ENCODE measurements at places on chromosomes 16 and 17.

- DNase-seq = no peak
These were observed 199.0 kb upstream of the SOX9 start for GRCh38 chr17:71921796-71922195.

- DNase-seq = no peak
These were observed 611 bp upstream of the ANKRD40 start for GRCh38 chr17:50708050-50709000.

- no peak for DNase-seq
These were observed 16.8 kb upstream of the ENGASE start for GRCh38 chr17:79057737-79058385.

DNA sequence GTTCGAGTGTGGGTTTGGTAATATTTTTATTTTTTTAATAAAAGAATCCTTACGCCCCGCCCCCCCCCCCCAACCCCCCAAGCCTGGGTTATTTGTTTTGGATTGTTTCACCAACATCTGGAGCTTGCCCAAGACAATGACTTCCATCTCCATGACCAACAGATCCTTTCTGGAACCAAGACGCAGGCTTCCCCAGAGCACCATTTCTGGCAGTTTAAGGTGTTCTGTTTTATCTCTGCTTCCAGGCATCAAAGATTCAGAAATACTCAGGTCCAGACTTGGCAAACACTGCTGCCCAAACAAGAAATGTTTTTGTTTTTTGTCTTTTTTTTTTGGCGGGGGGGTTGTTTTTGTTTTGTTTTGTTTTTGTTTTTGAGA is 56.1 kb downstream of the PLXDC1 start:
- no peak for DNase-seq

DNA sequence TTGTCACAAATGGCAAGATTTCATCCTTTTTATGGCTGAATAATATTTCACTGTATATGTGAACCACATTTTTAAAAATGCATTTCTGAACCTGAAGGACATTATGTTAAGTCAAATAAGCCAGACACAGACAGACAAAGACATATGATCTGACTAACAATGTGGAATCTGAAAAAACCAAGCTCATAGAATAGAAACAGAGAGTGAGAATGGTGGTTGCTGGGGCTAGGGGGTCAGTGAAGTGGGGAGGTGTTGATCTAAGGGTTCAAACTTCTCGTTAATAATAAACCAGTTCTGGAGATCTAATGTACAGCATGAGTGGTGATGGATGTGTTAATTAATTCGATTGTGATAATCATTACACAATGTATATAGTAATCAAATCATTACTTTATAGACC is 475.1 kb downstream of the WWOX start:
- DNase-seq = no peak

GRCh38 chr17:59361386-59361785 is 29.9 kb downstream of the YPEL2 start:
- no peak for DNase-seq

DNA sequence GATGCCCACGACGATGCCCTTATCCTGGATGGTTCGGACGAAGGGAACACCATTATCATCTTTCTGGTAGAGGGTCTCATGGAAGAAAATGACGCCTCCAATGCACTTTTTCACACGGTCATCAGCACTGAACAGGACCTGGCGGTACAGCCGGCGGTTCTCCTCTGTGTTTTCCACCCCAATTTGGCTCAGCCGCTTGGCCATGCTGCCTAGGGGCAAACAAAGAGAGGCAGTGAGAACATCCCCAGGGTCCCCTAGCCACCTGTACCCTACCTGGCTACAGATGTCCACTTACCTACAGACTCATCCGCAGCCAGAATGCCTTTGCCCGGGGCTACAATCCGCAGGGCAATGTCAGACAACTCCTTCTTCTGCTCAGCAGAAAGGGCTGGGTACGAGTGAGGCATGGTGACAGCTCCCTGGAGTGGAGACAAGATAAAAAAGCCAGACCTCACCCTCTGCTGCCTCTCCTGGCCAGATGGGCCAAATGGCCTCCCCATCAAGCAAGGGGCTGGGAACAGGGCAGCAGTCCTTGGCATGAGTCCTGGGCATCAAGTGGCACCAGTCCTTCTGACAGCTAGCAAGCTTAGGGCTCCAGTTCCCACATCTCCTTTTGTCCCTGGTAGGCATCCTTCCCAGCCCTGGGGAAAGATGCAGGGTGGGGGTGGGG is 1.4 kb downstream of the ALDOC start:
- DNase-seq = no peak

GRCh38 chr17:50248255-50248654 is 26.0 kb upstream of the TMEM92 start:
- no peak for DNase-seq

GRCh38 chr17:42512733-42513251 is 23.2 kb upstream of the NAGLU start:
- DNase-seq = no peak

DNA sequence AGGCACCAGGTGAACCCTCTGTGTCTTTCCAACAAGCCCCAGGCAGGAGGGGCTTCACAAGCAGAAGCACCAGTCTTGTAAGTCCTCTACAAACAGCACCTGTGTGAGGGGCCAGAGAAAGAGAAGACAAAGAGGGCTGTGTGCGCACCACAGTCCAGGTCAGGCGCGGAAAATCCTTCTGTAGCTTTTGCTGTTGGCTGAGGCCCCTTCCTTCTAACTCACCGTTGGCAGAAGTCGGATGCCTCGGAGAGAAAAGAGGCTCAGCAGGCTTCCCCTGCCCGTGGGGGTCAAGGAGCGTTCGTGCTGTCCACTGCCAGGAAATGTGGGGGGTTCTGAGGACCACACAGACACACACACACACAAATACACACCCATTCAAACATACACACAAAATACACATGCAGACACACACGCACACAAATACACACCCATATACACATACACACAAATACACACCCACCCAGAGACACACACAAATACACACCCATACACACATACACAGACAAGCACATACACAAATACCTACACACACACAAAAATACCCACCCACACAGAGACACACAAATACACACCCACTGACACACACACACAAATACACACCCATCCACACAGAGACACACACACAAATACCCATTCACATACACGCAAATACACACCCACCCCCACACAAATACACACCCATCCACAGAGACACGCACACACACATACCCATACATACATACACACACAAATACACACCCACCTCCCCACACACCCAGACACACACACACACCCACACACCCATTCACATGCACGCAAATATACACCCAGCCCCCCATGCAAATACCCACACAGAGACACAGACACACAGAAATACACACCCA is 6.8 kb downstream of the ZG16B start:
- no peak for DNase-seq

DNA sequence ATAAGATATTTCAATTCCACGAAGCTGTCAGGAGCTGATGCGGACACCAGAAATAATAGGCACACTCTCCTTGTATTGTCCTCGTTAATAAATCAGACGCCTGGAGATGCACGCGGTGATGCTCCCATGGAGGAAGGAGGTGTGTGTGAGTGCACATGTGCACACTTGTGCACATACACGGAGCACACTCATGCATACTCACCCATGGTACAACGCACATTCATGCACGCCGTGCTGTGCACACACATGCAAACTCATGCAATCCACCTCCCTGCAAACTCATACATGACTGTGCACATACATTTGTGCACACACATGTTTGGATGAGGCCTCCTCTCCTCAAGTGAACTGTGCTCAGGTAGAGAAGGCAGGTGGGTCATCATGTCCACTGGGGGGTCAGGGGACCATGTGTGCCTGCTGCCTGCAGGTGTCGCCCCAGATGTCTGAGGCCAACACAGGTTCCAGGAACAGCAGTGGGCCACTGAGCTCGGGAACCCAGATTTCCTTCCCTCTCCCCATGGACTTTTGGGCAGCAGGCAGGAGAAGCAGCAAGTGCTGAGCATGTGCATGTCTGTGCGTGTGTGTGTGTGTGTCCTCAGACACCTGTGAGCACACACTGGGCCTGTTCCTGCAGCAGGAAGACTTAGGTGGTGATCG is 165.3 kb downstream of the SDK2 start:
- no peak for DNase-seq

DNA sequence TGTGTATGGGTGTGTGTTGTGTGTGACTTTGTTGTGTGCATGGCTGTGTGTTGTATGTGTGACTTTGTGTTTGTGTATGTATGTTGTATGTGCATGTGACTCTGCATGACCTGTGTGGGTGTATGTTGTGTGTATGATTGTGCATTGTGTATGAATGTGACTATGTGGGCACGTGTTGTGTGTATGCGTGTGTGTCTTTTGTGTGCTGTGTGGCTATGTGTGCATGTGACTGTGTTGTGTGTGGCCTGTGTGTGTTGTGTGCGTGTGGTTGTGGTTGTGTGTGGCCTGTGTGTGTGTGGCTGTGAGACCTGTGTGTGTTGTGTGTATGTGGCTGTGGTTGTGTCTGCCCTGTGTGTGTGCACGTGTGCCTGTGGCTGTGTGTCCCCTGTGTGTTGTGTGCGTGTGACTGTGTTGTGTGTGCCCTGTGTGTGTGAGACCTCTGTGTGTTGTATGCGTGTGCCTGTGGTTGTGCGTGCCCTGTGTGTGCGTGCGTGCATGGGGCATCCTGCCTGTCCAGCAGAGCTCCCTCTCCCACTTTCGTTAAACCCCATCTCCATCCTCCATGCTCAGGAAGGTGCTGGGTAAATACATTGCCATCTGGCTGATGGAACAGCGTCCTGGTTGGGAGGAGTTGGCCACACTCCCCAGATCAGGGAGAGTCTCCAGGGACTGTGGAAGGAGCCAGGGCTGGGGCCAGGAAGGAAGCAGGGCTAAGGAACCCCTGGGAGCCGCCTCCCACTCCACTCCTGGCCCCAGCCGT is 90.1 kb upstream of the GSE1 start:
- no peak for DNase-seq

DNA sequence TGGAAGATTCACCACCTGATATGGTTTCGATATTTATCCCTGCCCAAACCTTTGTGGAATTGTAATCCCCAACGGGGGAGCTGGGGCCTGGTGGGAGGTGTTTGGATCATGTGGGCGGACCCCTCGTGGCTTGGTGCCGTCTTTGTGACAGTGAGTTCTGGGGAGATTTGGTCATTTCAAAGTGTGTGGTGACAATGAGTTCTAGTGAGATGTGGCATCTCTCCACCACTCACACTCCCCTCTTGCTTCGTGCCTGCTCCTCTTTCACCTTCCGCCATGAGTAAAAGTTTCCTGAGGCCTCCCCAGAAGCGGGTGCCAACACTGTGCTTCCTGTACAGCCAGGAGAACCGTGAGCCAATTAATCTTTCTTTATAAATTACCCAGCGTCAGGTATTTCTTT is 9.7 kb downstream of the CCDC57 start:
- DNase-seq = no peak

- no peak for DNase-seq
These were observed 13.7 kb downstream of the SLC5A10 start for GRCh38 chr17:18965530-18966236.

- no peak for DNase-seq
These were observed 33.2 kb downstream of the USP32 start for GRCh38 chr17:60358606-60359225.

GRCh38 chr16:46932802-46933201 is 40.7 kb downstream of the DNAJA2 start:
- DNase-seq = no peak

- peak; percentile 51 for DNase-seq
These were observed 744 bp downstream of the SALL1 start for GRCh38 chr16:51150165-51150887.

GRCh38 chr17:35147375-35147905 is at the start of gene UNC45B:
Gene UNC45B (plus strand): TSS chr17:35147817. CDS start chr17:35148264, 447 bp downstream.
- peak; percentile 54 for DNase-seq

GRCh38 chr16:3242709-3243108 is 7.8 kb upstream of the ZNF200 start:
- no peak for DNase-seq

DNA sequence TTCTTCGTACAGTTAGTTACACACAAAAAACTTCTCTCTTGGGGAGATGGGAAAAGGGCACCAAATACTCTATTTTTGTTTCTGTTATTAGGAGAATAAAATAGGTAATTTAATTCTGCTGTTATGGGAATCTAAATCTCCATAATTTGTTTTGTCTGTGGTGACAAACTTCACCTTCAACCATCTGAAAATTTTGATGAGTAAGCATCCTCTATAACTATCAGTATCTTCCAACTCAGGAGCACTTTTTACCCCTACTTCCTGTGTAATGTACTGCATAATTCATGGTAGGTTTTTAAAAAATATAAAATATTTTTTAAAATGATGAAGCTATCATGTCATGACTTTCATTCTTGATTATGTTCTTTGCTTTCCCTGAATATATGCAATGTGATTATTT is 33.6 kb upstream of the CNTNAP4 start:
- DNase-seq = no peak

DNA sequence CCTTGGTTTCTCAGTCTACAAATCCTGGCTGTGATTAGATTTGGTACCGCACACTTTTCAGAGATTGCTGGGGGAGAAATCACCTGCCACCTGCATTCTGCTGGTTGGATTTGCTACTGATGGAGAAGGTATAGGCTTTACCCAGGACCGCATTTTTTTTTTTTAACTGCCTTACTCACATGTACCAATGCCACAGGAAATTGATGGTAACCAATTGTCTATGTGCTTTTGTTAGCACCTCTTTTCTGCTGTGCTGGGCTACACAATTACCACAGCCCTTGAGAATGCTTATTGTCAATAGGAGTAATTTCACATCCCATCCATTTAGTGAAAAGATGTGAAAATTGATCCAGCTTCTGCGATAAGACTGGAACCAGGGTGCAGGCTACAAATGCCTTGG is 74.4 kb upstream of the TANC2 start:
- no peak for DNase-seq

- no peak for DNase-seq
These were observed 15.8 kb upstream of the EXOSC6 start for GRCh38 chr16:70267516-70267915.
